ENCODE measurements at places on chromosomes 5 and 9.

GRCh38 chr5:142844866-142845265 lies 74.7 kb downstream of the ARHGAP26 start:
- DNase-seq, result no peak

DNA sequence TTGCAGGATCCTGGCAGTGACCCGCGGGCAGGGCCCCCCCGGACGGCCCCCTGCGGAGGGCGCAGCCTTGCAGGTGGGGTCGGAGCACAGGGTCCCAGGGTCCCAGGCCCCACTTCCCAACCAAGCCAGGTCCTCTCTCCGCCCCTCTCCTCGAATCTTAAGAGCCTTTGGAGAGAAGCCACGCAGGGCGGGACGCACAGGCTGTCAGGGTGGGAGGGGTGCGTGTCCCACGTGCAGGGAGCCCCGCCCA lies 18.4 kb upstream of the EGFL7 start:
- DNase-seq, result no peak

DNA sequence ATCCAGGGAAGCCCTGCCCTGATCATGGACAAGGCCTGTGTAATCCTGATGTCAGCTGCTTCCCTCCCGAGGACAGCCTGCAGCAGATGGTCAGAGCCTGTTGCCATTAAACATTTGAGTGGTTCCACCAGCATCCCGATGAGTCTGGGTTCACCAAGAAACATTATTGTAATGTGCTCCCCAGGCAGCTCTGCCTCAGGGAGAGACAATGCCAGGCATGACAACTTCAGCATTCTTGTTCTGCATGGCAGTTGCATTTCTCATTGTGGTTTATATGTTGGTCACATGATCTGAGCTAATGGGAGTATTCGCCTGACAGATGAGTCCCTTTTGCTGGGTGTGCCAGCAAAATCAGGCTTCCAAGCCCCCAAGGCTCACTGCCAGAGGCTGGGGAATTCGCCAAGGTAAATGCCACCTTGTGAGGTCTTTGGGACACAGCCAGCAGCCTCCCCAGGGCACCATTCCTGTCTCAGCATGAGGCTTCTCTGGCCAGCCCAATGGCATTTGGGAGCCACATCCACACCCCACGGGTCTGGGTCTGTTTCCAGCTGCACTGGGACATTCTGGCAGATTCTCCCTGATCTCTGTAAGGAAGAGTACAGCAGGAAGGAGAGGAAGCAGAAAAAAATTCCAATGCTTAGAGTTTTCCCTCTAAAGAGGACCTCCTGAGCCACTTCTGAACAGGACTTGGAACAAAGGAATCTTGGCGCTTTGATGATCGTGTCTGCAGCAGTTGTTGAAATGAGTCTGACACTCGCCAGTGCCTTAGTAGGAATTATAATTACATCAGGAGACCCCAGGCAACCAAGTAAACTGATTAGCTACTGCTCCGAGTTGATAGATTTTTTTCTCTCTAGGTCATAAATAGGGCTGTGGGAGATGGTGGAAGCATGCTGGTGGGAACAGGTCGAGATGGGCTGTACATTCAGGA lies 18.7 kb downstream of the KCNIP1 start:
- no peak for DNase-seq

GRCh38 chr9:118318770-118319431 lies 614.7 kb downstream of the TLR4 start:
- DNase-seq, result peak; percentile 59

DNA sequence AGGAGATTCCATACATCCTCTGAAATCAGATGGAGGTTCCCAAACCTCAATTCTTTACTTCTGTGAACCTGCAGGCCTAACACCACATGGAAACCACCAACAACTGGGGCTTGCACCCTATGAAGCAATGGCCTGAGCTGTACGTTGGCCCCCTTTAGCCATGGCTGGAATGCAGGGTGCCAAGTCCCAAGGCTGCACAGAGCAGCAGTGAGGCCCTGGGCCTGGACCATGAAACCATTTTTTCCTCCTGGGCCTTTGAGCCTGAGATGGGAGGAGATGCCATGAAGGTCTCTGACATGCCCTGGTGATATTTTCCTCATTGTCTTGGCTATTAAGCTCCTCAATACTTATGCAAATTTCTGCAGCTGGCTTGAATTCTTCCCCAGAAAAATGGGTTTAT lies 983.8 kb downstream of the CDH9 start:
- DNase-seq, result no peak

- no peak for DNase-seq
These were observed 387.5 kb downstream of the PLK2 start for GRCh38 chr5:58072300-58072965.

DNA sequence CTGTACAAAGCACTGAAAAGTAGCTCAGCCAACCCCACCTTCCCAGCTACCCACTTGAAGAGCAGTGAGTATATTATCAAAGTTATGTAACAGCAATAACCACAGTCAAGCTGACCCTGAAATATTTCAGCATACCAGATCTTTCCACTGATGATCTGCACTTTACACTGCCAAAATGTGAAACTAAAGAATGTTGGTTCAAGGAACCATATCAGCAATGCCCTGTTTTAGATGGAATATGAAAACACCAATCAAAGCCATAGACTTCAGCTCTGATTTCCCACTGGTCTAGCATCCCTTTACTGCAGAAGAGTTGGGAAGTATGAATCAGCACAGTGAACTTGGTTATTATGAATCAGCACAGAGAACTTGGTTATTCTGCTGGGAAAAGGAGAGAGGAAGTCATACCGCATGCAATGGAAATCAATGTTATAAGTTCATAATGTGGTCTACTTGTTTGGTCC lies 20.0 kb downstream of the CEMIP2 start:
- DNase-seq, result no peak

GRCh38 chr5:128225245-128226030 lies 141.9 kb downstream of the SLC12A2 start:
- DNase-seq, result no peak

Measured in caudate nucleus (tissue), 63 donors.